ENCODE measurements at places on chromosomes 7 and 10.

DNA sequence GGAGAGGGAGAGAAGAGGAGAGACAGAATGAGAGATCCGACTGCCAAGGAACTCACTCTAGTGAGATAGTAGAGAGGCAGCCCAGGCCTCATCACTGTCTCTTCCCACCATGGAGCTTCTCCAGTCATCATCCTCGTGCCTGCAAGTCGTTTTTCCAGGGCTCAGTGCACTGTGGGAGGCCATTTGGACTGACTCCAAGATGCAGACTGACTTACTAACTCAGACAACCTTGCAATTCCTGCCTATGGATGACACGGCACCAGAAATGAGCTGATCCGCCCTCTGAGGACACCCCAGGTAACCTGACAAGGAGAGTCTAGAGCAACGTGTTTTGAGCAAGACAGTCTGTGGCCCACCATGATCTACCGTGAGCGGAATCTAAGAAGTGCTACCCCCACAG is 154.9 kb downstream of the GLI3 start:
- no peak for DNase-seq

- no peak for DNase-seq
Observed at GRCh38 chr10:132257271-132257670, 50.5 kb downstream of the STK32C start.

GRCh38 chr7:27314111-27314510 is 71.5 kb downstream of the EVX1 start:
- DNase-seq: no peak

DNA sequence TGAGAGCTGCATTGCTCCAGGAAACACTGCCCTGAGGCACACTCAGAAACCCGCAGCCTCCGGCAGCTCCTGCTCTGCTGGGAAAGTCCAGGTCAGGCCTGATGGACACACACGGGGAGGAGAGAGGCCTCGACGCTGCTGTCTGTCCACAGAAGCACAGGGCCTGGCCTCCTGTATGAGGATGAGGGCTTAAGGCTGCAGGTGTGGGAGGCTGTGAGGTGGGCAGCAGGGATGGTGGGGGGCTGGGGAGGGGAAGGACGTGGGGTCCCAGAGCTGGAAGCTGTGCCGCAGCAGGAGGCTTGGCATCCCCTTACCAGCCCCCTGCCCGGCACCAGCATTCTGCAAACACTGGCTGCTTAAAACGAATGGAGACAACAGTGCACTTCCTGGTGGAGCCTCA is 186.2 kb downstream of the DNAJB6 start:
- DNase-seq: no peak

DNA sequence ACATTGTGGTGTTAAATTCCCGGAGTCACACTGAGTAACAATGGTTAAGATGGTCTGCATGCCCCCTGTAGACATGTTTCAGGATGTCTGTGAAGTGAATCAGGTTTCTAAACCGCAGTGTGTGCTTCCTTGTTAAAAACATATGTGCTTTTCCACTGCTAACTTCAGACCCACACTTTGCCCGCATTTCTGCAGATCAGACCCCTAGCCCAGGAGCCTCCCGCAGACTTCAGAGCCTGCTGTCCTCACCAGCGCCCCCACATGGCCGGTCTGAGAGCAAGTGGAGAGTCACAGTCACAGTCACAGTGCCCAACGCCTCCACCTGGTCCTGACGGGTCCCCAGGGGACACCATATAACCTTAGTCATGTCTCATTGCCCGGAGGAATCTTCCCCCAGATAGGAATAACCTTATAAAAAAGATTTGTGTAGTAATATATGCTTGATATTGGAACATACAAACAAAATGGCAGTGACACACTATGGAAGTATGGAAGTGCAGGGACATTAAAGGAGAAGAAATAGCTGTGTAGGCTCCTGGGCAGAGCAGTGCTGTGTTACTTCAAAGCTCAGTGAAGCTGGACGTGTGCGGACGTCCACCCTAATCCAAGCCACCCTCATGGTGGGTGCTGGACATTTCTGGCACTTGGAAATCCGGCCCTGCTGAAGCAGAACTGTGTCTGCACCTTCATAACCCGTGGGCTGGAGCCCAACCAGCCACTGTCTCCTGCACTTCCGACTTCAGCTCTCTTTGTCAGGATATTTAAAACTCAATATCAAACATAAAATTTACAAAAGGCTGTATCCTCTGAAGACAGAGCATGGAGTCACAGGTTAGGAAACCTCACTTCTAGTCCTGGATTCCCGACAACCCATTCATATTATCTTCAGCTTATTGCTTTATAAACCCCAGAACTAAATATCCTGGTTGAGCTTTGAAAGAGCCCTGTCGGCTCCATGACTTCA is 29.0 kb downstream of the GSTO2 start:
- no peak for DNase-seq

GRCh38 chr10:72886621-72887020 is 6.9 kb upstream of the OIT3 start:
- DNase-seq: no peak

GRCh38 chr10:1432161-1432560 is 305.2 kb downstream of the ADARB2 start:
- no peak for DNase-seq

DNA sequence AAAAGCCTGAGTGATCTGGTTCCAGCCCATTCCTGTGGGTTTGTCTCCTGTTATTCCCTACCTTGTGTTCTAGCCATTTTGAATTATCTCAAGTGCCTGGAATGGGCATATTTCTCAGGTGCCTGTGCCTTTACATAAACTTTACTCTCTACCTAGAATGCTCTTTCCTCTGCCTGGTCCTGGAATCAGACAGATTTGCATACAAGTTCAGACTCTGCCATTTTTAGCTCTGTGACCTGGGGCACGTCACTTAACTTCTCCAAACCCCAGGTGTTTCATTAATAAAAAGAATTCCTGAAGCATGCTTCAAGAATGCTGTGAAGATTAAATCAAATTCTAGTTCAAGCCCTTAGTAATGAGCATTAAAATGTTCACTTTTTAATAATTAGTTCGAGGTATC is 7.8 kb downstream of the DCLRE1A start:
- no peak for DNase-seq

DNA sequence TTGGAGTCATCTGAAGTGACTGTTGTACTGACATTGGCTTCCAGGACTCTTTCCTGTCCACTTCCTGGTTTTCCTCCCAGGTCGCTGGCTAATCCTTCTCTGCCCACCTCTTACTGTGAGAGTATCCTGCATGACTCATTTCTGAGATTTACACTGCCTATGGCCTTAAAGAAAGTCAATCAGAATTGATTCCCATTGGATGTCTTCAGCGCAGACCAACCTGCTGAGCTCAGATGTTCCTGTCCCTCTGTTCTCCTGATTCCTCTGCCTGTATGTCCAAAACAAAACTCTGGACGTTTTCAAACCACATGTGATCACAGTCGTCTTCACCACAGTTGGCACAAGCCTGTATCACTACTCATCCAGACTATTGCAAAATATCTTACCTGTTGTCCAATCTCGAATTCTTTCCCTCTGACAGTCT is 262.1 kb downstream of the CREB5 start:
- no peak for DNase-seq

DNA sequence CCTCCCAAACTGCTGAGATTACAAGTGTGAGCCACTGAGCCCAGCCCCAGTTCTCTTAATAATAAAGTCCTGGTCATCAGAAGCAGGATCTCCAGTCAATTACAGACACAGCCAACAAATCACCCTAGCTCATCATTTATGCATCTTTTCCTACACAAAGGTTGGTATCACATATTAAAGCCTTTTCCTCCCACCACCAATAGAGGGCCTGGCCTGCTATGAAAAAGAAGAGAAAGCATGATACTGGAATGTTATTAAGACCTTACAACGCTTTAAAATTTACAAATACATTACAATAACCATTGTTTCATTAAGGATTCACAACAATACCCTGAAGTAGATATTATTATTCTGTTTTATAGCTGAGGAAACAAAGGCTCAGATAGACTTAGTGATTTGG is 25.9 kb downstream of the VAX1 start:
- DNase-seq: no peak

DNA sequence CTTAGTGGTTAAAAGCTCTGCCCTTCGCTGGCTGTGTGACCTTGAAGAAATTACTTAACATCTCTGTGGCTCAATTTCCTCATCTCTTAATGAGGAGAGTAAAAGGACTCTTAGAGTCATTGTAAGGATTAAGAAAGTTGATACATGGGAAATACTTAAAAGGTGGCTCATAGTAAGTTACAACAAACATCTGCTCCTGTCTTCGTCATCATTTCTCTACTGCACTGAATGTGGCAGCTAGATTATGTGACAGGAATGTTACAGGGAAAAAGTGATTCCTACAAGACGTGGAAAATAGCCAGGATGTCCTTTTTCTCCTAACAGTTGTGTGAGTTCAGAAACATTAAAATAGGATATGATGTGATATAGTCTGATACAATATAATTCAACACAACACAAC is 184.7 kb downstream of the FRMD4A start:
- no peak for DNase-seq

DNA sequence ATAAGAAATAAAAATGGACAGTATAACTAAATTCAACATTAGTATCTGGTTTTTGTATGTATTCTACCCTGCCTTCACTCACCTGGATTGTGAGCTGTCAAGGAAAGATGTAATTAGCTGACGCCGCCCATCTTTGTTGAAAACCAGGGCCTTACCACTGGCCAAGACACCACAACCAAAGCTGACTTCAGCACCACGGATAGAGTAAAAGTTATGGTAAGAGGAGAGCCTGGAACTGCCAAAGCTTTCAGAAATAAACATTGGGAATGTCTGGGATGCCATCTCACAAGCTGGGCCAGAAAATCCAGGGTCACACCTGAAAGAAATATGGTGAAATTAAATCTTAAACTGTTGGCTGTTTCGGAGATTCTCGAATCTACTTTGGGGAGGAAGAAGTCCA is 190.1 kb upstream of the SLC26A5 start:
- DNase-seq: no peak

GRCh38 chr10:19169684-19170083 is 121.1 kb downstream of the MALRD1 start:
- DNase-seq: no peak

GRCh38 chr10:18527687-18528086 is 123.7 kb downstream of the NSUN6 start:
- DNase-seq: no peak

DNA sequence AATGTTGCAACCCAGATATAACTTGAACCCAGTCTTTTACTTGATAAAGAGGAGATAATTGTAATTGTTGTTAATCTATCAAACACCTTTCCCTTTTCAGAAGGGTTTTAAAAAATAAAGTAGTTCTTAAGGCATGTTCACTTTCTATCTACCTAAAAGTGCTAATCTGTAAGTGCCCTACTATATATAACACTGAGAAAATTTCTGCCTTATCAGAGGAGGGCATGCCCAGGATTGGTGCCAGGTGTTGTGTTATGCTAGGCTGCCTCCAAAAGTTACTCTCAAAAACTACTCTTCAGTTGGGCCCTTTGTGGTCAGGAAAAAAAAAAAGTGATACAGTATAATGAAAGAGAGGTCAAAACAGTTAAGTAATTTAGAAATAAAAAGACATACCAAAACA is 36.3 kb downstream of the SMNDC1 start:
- no peak for DNase-seq

- no peak for DNase-seq
Observed at GRCh38 chr10:34150103-34150502, 665.0 kb downstream of the PARD3 start.

DNA sequence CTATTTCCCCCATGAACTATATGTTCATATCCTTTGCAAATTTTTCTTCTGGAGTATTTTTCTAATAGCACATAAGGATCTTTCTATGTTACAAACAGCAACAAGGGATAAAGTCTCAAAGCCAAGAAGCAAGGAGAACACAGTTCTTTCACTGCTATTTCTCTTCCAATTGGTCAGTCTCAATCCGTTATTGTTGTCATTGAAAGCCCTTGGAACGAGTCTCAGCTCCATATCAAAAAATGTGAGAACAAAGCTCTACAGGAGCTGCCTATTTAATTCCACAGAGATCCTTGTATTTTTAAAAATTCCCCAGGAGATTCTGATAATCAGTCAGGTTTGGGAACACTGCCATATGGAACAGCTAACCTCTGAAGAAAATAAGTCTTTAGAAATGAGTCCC is 15.7 kb downstream of the SLC35B4 start:
- DNase-seq: no peak

- no peak for DNase-seq
Observed at GRCh38 chr7:93375603-93376002, 143.4 kb downstream of the VPS50 start.

- DNase-seq: no peak
Observed at GRCh38 chr10:81920213-81920829, 45.3 kb downstream of the NRG3 start.

- DNase-seq: peak; percentile 22
Observed at GRCh38 chr7:114924038-114924712, 2.3 kb downstream of the MDFIC start.

GRCh38 chr7:129514683-129515082 is 12.4 kb downstream of the SMKR1 start:
- no peak for DNase-seq

Data from activated CD4-positive, alpha-beta T cell treated with anti-CD3 and anti-CD28 coated beads for 4 hours (primary cell).